ENCODE measurements at places on chromosomes 1 and 21.

DNA sequence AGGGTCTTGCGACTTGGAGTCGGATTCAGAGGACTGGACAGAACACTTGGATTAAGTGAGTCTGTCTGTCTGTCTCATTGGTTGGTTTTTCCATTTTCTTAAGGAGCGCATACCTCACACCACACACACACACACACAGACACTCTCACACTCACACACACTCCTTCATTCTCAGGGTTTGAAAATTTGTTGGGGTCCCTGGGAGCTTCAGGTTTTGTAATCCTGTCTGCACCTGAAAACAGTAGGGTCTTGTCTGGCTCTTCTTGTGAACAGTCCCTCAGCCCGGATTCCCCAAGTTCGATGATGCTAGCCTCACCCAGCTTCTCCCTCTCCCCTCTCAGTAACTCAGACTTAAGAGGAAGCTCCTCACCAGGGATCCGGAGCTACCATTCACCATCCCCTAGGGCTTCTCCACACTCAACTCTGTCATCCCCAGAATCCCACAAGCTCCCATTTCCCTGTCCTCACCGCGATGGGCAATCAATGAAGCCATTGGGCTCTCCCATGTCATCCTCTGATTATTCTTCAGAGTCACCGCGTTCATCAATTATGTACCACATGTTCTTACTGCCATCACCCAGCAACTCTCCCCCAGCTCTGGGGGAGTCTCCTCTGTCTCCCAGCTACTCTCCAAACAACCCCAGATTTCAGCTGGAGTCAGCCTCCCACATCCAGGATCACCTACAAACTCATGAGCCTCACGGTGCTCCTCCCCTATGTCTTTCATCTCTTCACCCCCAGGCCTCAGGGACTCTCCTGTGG is 1530.9 kb upstream of the TPTE start:
- DNase-seq = no peak

GRCh38 chr1:52798331-52798730 is 44.2 kb upstream of the ZYG11A start:
- DNase-seq = no peak

- no peak for DNase-seq
Observed at GRCh38 chr1:192913683-192914082, 104.8 kb downstream of the RGS2 start.

DNA sequence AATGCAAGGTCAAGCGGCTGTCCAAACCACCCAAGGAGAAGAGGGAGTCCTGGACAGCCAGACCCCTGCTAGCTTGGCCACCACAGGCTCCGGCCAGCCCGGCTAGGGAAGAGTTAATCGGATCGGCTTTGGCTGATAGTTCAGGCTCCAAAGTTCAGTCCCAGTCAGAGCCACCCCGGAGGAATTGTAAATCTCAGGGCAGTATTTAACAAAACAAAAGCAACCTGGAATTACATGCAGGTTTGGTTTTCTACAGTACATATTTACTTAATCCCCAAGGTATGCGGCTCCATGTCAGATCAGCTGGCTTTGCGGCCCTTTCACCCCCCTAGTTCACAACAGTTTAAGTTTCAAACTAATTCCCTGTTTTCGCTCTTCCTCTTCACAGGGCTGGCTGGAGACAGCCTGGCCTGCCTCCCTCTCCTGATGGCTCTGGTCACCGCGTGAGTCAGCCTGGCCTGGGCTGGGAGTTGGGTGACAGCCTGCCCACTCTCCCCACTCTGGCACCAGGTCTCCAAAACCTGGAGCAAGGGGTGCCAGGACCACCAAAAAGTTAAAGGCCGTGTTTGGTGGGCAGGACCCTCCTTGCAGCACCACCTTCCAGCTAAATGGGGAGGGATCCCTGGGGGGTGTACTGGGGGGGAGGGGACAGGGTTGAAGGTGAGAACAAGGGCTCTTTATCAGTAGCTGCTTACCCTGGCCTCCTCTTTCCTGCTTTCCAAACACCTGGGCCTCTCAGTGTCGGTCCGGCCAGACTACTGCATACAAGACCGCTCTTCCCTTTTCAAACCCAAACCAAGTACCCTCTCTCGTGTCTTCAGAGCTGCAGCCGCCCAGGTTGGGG is 1.9 kb downstream of the DHRS3 start:
- DNase-seq = no peak

GRCh38 chr1:184212649-184213314 is 161.3 kb downstream of the TSEN15 start:
- DNase-seq = no peak

Measured in GM13976 (cell line).